Nucleus accumbens (tissue), 56 donors: ENCODE measurements at places on chromosomes 3 and 15.

- peak; percentile 70 for DNase-seq
These were observed 224.0 kb downstream of the SLCO3A1 start for GRCh38 chr15:92077353-92078085.

GRCh38 chr3:106440672-106441071 lies 571.9 kb upstream of the CBLB start:
- no peak for DNase-seq

- DNase-seq, result no peak
These were observed 134.7 kb downstream of the P3H2 start for GRCh38 chr3:189985948-189986347.

- DNase-seq, result no peak
These were observed 23.1 kb downstream of the TRAK1 start for GRCh38 chr3:42114130-42114725.

GRCh38 chr15:48177383-48177765 lies 721 bp downstream of the MYEF2 start:
- DNase-seq, result peak; percentile 5

DNA sequence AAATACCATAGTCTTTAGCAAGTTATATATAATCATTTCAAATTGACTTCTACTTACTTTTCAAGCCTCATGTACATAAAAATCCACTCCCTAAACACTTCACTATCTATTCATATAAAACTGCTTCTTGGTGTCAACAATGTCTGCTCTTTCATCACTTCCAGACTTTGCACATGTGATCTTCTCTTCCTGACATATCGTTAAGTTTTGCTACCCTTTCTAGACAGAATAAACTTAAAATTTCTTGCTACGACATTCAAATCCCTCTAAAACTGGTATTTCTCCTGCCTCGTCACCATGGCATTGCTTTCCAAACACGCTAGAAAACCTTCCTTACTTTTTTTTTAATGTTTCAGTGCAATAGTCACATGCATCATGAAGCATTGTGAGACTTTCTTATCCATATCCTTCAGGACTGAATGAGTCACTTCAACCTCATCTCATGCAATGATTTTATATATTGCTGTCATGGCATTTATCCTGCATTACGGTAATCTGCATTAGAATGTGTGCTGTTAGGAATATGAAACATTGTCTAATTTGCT lies 122.8 kb downstream of the GMNC start:
- DNase-seq, result no peak
